ENCODE measurements at places on chromosomes 5 and 9.

- DNase-seq, result no peak
Observed at GRCh38 chr5:67732921-67733320, 482.6 kb upstream of the PIK3R1 start.

- no peak for DNase-seq
Observed at GRCh38 chr5:146816775-146817387, 61.7 kb downstream of the PPP2R2B start.

DNA sequence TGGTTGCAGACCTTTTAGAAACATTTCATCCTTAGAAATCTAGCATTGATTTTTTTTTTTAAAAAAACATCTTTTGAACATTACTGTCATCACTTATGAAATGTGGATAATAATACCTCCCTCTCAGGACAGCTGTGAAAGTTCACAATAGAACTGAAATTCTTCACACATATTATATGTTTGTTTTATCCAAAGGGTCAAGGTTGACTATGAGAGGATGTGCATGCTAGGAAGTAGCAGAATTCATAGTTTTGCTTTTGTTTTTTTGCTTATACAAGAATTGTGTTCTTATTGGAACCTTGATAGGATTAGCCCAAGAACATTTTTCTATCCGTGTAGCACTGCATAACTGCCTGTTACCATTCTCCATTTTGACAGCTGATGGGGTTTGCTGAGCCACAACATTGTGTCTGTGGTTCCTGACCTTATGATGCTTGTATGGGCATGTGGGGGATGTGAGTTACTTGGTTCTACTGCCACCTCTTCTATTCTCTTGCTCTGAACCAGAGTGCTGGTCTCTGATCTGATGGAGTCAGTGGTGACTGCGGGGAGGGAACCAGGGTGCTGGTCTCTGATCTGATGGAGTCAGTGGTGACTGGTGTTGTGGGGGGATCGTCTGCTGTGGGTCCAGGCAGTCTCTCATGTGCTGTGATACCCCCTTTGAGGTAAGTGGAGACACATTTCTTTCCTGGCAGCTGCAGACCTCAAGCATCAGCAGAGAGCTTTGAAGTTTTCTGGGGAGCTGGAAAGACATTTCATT, 27.1 kb upstream of the ACTBL2 start:
- DNase-seq, result no peak

DNA sequence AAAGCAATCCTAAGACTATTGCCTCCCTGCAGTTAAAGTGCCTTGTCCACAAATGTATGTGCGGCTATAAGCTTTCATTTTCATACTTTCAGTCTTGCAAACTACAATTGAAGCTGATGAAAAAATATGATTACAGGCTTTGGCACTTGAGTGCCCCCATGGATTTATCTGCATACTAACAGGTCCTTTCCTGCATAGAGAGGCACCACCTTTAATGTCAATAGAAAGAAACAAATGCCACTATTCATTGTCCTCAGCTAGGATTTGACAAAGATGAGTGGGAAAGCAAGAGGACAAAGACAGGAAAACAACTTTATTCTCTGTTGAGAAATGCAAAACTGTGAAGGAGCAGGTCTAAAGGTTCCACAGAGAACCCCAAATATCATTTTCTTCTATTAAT, 125.7 kb upstream of the PTGER4 start:
- DNase-seq, result no peak

GRCh38 chr5:2282893-2283292, 400.2 kb upstream of the IRX4 start:
- no peak for DNase-seq

- no peak for DNase-seq
Observed at GRCh38 chr9:81729135-81729534, 39.8 kb upstream of the TLE1 start.

- DNase-seq, result no peak
Observed at GRCh38 chr9:22617156-22617555, 170.5 kb downstream of the DMRTA1 start.

GRCh38 chr5:60583616-60584015, 116.3 kb downstream of the DEPDC1B start:
- no peak for DNase-seq

GRCh38 chr5:156686796-156687195, 163.3 kb upstream of the PPP1R2B start:
- DNase-seq, result no peak

GRCh38 chr9:133332381-133332730, 3.6 kb downstream of the SURF6 start:
- no peak for DNase-seq

- no peak for DNase-seq
Observed at GRCh38 chr9:6545017-6545691, 100.4 kb downstream of the GLDC start.

- no peak for DNase-seq
Observed at GRCh38 chr5:154575546-154576428, 97.8 kb upstream of the HAND1 start.

GRCh38 chr9:99037769-99038483, 67.0 kb upstream of the TGFBR1 start:
- DNase-seq, result no peak

DNA sequence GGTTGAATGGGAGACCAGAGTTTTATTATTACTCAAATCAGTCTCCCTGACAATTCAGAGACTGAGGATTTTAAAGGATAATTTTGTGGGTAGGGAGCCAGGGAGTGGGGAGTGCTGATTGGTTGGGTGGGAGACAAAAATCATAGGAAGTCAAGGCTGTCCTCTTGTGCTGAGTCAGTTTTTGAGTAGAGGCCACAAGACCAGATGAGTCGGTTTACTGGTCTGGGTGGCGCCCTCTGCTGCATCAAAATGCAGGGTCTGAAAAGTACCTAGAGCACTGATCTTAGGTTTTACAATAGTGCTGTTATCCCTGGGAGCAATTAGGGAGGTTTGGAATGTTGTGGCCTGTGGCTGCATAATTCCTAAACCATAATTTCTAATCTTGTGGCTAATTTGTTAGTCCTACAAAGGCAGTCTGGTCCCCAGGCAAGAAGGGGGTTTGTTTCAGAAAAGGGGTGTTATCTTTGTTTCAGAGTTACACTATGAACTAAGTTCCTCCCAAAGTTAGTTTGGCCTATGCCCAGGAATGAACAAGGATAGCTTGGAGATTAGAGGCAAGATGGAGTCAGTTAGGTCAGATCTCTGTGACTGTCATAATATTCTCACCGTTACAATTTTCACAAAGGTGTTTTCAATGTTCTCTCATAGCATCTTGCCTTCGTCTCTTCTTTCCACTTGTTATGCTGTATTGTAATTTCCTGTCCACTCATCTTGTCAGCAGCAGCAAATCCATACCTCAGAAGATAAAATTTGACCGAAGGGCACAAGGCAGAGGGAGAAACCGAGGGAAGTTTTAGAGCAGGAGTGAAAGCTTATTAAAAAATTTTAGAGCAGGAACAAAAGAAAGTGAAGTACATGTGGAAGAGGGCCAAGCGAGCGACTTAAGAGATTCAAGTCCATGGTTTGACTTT, 59.2 kb upstream of the CLINT1 start:
- no peak for DNase-seq

- no peak for DNase-seq
Observed at GRCh38 chr9:70065572-70065971, 21.9 kb downstream of the MAMDC2 start.

- DNase-seq, result no peak
Observed at GRCh38 chr5:122515709-122516431, 203.8 kb downstream of the SNCAIP start.

- no peak for DNase-seq
Observed at GRCh38 chr5:87432460-87432859, 19.7 kb upstream of the CCNH start.

GRCh38 chr9:133148199-133149129, 15.2 kb downstream of the GBGT1 start:
- no peak for DNase-seq

DNA sequence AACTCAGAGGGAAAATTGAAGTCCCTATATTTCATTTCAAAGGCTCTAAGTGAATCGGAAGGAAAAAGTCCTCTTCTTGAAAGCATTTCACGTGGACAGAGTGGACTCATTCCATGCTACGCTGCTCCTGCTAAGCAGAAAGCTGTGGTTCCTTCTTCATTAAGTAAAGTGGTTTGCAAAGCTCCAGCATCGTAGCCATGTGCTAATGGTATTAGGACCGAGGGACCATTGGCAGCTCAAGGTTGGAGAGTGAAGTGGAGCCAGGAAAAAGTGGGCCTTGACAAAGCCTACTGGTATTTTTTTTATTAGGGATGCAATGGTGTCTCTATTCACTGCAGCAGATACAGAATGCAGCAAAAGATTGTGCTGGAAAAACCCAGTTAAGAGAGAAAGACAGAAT, 16.4 kb upstream of the SEMA4D start:
- no peak for DNase-seq

- no peak for DNase-seq
Observed at GRCh38 chr9:137740312-137740711, 121.5 kb downstream of the EHMT1 start.

DNA sequence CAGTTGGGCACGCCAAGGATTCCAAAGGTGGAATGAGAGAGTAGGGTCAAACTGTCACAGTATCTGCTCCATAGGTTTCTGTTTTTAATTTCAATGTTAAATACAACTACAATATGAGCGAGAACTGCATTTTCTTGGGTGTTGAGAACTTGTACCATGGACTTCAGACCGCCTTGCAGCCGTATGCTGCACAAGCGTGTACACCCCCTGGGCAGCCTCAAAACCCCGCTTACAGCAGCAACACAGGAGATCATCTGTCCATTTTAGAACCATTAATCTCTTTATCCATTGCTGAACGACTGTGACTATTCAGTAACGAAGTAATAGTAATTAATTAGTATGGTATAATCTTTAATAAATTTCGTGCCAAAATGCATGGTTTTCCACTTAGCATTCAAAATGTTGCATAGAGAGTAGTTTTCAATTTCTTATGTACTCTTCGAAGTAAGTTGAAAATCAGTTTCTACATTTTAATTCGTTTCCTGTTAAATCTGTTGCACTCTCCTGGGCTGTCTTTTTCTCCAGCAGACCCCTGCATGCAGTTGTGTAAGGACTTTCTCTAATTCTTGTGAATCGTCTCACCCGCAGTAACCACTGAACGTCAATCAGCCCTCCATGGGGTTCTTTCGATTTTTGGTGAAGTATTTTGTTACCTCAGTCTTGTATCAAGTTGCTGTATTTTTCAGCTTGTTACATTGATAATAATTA, 42.0 kb upstream of the GARNL3 start:
- DNase-seq, result no peak

- no peak for DNase-seq
Observed at GRCh38 chr5:129094924-129095899, 663 bp downstream of the ISOC1 start.

DNA sequence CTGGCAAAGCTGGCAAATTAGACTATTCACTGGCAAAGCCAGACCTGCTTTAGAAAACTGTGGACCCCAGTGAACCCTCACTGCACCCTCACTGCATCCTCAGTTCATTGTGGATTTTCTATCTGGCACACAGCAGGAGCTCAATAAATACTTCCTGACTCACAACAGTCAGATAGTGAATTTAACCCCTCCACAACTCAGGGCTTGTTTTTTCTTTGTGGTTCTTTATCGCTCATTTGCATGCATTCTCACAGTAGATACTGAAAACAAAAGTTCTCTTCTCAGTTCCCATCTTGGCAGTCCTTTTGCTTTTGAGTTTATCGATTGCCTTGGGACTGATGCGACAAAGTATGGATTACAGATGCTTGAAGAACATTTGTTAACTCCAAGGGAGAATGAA, 99.8 kb downstream of the ACTL7B start:
- DNase-seq, result no peak

DNA sequence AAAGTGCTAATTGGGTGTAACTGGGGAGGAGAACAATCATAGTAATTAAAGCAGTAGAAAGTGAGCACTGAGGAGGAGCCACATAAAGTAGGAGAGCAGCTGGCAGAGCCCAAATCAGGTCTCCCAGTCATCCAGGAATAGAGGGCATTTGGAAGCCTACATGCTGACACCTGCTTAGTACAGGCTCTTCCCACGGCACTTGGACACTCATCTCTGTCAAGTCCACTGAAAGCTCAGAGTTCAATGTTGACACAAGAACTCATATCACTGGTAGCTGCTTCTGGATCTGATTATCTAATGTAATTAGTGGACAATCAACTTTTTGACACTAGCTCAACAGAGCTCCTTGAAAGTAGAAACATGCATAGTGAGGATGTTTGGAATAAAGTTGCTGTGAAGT, 45.9 kb upstream of the PCSK1 start:
- DNase-seq, result no peak

DNA sequence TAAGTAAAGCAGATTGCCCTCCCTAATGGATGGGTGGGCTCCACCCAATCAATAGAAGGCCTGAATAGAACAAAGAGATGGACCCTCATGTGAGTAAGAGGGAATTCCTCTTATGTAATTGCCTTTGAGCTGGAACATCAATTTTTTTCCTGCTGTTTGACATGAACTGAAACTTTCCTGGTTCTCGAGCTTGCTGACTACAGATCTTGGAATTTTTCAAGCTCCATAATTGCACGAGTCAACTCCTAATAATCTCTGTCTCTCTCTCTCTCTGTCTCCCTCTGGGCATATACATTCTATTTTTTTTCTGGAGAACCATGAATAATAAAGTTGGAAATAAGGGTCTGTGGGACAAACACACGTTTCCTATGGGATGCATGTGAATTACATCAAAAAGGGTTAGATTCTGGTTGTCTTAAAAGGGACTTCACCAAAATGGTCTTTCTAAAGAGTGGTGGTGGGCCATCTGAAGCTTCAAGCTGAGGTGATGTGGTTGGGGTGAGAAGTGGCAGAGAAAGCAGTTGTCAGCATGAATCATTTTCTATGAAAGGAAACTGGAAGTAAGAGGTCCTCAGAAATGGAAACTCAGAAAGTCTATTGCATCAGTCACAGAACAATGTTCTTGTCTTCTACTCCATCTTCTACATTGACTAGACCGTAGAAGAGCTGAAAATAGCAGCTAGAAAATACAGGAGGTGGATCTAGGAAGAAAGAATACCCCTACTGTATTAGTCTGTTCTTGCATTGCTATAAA, 47.0 kb upstream of the HOMER1 start:
- DNase-seq, result no peak

DNA sequence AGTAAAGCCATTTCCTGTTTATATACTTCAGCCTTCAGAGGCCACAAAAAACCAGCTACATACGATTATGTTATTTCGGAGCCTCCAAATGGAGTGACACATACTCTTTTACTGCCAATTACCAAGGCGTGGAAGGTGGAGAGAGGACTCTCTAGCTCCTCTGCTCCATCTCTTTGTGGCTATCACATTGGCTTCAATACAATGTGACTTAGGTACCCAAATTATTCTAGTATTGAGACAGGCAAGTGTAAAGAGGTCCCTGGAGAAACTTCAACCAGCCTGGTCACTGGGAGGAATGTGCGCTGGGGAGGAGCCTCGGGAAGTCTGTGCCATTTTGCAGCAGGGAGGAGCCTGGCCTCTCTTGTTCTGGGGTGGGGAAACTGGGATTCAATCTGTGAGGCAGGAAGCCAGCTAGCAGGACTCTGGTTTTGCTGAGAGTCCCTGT, 85.8 kb upstream of the TAS2R1 start:
- DNase-seq, result no peak

DNA sequence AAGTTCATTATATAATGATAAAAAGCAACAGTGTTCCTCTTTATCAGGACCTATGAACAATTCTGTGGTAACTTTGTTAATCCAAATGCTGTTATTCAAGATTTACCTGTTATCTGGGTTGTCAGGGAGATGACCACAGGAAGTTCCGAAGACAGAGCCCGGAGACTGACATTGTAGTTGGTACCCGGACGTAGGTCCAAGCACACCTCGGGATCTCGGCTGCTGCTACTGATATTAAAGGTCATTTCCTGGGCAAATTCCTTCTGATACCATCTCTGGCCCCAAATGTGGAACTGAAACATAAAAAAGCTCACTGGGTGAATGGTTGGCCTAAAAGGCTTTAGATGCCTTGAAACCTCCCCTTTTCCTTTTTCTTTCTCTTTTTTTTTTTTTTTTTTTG, 96.7 kb downstream of the SUSD1 start:
- no peak for DNase-seq

GRCh38 chr5:91293131-91293530, 90.0 kb downstream of the ARRDC3 start:
- no peak for DNase-seq

Data from activated CD8-positive, alpha-beta memory T cell treated with anti-CD3 and anti-CD28 coated beads for 1 hour (primary cell).